ENCODE measurements at places on chromosomes 7 and 10.
A peak's percentile ranks its signal among the peaks of the same experiment; 100 is the strongest.

GRCh38 chr10:49594594-49594993 is 15.5 kb upstream of the SLC18A3 start:
- no peak for DNase-seq

- DNase-seq, result no peak
Measured at GRCh38 chr10:42875798-42876341, 93.3 kb downstream of the BMS1 start.

DNA sequence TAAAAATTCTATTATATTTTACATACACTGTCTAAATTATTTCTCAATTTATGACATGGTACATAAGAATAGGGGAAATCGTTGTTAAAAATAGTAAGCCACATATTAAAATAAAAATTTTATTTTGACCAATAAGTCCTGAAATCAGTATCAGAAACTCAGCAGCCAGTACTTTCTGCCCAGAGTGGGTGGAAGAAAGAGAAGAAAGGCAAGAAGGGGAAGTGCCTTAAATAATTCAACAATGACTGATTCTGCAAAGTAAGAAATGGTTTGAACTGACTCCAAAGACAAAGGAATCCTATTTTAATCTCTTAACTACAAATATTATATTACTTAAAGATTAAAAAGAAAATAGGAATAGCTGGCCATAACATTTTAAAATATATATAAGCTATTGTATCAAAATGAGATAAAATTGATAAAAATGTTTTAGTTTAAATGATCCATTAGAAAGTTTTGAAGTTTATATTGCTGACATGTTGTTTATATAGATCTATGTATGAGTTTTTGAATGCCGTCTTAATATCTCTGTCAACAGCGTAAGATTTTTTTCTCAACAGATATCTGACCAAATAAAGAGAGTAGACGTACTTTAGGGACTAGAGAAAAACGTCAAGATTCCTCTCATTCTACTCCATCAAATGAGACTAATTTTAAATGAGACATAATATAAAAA is 30.2 kb upstream of the NRCAM start:
- no peak for DNase-seq

GRCh38 chr7:130356876-130357611 is 12.4 kb downstream of the CPA5 start:
- DNase-seq, result no peak

GRCh38 chr10:34183016-34183796 is 631.9 kb downstream of the PARD3 start:
- no peak for DNase-seq

DNA sequence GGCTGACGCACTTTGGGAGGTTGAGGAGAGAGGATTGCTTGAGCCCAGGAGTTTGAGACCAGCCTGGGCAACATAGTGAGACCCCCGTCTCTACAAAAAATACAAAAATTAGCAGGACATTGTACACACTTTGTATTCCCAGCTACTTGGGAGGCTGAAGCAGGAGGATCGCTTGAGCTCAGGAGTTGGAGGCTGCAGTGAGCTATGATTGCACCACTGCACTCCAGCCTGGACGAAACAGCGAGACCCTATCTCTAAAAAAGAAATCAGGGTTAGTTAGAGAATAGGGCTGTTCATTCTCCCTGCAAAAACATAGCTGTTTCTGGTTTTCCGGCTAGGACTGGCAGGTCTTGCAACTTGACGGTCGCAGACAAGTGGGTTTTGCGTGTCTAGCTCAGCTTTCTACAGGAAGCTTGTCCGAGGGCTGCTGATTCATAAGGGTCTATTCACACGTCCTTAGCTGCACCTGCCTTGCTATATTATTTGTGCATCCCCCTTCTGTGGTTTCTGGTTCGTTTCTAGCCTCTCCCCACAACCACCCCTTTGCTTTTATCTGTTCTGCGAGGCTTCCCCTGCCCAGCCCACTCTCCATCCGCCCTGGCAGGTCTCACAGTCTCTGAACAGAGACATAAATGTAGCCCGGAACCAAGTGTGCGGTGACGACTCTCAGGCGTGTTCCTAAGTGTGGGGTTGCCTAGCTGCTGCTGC is 10.7 kb downstream of the AMZ1 start:
- peak; percentile 49 for DNase-seq

GRCh38 chr7:107209565-107209964 is 40.8 kb downstream of the HBP1 start:
- no peak for DNase-seq

- DNase-seq, result no peak
Measured at GRCh38 chr10:7403620-7404019, 7.2 kb downstream of the SFMBT2 start.

- DNase-seq, result no peak
Measured at GRCh38 chr7:4210821-4211220, 471.3 kb upstream of the FOXK1 start.

GRCh38 chr10:133110133-133110532 is 22.4 kb downstream of the ADGRA1 start:
- DNase-seq, result no peak

DNA sequence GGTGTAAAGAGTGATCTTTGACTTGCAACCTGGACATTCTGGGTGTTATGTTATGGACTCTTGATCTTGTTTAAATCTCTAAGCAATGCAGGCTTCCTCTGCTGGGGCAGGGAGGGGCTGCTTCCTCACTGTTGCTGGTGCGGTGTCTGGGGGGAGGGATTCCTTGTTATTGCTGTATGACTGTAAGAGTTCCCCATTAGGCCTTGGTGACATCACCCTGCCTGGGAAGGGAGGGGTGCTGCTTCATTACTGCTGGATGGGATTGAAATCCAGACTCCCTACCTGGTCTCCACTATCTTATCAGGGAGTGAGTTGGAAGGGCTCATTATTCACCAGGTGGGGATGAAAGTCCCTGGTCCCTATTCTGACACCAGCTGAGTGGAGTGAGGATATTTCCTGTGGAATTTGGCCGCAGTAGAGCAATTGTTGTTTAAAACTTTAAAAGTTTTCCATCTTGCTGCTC is 8.8 kb downstream of the OGDH start:
- no peak for DNase-seq

DNA sequence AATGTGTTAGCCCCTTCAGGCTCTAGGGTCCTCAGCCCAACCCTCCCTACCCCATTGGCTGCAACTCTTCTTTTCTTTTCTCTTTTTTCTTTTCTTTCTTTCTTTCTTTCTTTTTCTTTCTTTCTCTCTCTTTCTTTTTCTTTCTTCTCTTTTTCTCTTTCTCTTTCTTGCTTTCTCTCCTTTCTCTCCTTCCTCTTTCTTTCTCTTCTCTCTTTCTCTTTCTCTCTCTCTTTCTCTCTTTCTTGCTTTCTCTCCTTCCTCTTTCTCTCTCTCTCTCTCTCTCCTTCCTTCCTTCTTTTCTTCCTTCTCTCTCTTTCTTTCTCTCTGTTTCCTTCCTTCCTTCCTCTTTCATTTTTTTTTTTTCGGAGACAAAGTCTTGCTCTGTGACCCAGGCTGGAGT is 458.9 kb downstream of the TYW1 start:
- no peak for DNase-seq

- no peak for DNase-seq
Measured at GRCh38 chr7:35268953-35269352, 15.1 kb upstream of the TBX20 start.

- no peak for DNase-seq
Measured at GRCh38 chr7:155229548-155230168, 68.0 kb upstream of the INSIG1 start.

DNA sequence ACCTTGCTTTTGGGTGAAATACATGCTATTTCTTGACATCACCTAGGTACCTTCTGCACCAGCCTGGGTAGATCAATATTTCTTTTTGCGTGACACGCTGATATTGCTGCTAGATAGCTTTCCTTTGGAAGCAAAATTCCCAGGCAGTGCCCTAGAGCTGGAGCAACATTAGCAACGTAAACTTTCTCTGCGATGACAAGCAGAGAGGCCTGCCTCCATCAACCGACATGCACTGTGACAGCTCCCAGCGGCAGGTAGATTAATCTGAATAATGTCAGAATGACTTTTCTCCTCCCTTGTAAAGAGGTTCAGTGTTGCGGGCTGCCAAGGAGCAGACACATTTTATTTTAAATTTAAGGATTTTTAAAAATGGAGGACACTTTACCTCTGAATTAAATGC is 307.4 kb downstream of the GALNT17 start:
- no peak for DNase-seq

DNA sequence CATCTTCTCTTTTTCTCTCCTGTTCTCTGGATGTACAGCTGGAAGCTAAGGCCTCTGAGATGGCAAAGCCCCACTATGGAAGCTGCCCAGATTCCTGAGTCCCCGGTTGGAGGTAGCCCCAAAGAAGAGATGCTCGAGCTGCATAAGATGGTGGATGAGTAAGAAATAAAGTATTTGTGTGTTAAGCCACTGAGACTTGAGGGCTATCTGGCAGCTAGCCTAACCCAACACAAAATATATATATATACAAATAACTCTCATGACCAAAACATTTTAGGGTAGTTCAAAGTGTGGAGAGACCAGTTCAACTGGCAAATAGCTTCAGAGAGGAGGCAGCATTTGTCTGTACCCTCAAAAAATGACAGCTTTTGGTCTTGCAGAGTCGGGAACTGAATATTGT is 72.4 kb upstream of the PDE1C start:
- no peak for DNase-seq

- DNase-seq, result no peak
Measured at GRCh38 chr7:1252540-1253090, 19.9 kb downstream of the UNCX start.

DNA sequence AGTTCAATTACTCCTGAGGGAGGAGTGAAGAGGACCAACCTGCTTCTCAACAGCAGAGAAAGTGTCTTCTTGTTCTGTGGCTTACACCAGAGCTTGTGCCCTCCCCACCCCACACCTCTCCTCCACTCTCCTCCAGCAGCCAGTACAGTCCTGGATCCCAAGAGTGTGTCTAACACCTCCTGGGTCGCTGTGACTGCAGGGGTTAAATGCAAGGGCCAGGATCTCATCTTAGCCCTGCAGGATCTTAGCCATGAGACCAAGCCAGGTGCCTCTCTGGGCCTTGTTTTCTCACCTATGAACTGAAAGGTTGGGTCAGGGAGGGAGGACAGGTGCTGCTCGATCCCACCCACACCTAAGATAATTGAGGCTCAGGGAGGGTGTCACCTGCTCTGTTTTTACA is 34.5 kb upstream of the MSRB2 start:
- no peak for DNase-seq

DNA sequence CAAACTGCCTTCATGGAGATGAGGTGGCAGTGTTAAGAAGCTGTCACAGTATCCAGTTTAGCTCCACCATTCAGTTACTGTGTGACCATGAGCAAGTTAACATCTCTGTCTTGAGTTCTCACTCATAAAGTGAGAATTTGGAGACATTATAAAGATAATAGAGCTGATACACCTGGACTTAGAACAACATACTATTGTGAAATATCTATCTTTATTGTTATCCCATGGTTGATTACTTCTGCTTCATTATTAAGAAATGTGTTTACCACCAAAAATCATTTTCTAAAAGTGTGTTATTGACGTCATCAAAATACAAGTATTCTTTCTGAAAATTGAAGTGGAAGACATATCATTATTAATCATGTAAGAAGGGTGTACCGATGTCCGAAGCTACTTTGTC is 166.9 kb downstream of the SEMA3A start:
- no peak for DNase-seq

DNA sequence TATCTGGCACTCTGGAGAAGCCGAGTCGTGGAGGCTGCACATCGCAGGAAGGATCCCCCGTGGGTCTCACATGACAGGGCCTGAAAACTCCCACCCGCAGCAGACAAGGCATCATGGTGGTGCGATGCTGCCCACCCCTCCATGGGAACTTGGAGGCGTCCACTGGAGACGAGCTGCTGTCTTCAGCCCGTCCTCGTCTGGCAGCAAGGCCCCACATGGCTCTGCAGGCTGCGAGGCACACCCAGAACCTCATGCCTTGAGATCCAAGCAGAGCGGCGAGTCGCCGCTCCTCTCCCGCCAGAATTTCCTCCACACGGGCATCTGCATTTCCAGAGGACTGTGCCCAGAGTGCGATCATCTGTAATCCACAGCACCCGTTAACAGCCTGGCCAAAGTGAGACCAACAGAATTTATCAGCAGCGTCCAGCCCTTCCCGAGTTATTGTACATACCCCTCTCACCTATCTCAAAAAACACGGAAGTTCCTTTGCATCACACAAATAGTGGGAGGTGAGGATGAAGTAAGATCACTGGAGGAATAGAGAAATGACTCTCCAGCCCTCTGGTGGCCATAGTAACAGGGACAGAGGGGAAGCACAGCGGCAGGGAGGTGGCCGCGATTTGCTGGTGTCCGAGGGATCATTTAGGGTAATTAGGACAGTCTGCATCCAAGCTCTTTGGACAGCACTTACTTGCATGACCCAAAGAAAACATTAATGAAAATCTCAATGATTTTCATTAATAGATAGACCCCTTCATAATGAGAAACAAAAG is 292.4 kb downstream of the USP6NL start:
- DNase-seq, result no peak

DNA sequence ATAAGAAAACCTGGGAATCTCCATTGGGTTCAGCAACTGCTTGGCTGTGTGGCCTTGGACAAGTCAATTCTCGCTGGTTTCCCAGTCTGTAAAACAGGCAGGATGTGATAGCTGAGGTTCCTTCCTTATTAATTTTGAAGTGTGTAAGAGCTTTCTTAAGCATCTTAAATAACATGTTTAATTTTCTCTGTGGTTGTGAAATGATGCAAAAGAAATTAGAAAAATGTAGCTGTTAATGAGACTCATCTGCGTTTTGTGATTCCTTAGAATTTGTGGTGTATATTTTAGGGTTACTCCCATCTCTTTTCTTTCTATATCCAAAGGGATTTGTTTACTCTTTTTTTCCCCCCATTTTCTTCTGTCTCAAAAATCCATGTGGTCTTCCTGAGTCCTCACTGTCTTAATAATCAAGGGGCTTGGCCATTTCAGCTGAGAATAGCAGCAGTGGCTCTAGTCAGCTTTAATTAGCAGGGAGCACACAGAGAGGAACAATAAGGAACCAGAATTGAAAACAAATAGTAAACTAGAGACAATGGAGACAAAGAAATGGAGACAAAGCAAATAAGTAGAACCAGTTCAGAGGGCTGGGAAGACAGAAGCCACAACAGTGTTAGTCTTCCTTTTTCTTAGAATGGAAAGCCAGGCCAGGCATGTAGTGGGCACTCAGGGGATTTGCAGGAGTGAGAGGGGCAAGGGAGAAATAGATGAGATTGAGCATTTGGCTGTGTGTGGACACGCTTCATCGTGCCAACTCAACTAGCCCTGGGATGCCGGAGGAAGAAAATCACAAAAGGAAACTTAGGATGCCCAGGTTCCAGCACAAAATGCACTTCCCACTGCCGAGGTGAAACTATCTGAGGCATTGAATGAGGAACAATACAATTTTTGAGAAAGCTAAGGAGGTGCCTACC is 93.9 kb downstream of the CHN2 start:
- DNase-seq, result no peak

DNA sequence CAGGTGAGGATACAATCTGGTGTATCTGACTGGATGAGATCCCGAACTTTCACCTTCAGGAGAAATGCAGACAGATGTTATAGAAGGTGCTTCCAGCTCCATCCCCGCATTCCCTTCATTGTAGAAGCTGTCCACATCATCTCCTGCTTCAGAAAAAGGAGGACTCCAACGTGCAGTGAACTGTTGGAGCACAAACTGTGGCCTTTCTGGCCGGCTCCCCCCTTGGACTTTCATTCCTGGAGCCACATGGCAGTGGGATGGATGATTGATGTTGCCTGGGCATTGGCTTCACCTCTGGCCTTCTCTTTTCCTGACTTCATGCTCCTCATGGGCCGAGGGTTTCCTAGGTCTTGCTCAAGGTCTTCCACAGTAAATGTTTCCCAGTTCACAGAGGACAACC is 29.6 kb upstream of the ZNF273 start:
- no peak for DNase-seq

Data from activated T-cell treated with anti-CD3 and anti-CD28 coated beads for 48 hours (primary cell).